ENCODE measurements at places on chromosomes 13 and 19.
A peak's percentile ranks its signal among the peaks of the same experiment; 100 is the strongest.

DNA sequence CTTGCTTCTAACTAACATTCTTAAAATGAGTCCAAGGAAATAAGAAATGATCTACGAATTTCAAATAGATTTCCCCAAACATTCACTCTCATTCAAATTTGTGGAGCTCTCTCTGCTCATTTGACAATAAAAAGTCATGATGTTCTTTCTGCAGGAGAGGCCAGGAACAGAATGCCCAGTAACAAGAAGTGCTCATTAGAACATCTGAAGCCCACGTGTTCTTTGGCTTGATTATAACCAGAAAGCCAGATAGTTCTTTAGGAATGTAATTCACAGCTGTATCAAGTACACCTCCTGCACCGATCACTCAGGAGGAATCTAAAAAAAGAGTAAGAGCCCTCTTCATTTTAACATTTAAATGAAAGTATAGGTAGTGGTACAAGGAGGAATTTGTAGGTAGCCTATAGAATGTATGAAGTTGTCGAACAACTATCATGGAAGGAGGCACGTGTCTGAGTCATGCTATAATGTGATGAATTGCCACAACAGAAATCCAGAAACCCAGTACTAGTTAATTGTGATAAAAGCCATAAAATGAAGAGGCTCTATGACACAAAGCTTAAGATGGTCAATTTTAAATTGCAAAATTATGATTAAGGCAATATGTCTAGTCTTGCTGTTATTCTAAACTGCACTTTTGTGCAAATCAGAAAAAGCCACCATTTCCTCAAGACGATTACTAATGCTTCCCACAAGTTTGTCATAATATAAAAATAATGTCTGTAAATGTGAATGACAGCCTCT, 12.8 kb downstream of the MEDAG start:
- DNase-seq = no peak

- DNase-seq = peak; percentile 26
These were observed 1220.5 kb upstream of the SLC10A2 start for GRCh38 chr13:104286566-104287290.

- no peak for DNase-seq
These were observed 3.3 kb upstream of the POSTN start for GRCh38 chr13:37601648-37602440.

GRCh38 chr13:88908961-88909441, 1237.8 kb downstream of the SLITRK5 start:
- DNase-seq = no peak

DNA sequence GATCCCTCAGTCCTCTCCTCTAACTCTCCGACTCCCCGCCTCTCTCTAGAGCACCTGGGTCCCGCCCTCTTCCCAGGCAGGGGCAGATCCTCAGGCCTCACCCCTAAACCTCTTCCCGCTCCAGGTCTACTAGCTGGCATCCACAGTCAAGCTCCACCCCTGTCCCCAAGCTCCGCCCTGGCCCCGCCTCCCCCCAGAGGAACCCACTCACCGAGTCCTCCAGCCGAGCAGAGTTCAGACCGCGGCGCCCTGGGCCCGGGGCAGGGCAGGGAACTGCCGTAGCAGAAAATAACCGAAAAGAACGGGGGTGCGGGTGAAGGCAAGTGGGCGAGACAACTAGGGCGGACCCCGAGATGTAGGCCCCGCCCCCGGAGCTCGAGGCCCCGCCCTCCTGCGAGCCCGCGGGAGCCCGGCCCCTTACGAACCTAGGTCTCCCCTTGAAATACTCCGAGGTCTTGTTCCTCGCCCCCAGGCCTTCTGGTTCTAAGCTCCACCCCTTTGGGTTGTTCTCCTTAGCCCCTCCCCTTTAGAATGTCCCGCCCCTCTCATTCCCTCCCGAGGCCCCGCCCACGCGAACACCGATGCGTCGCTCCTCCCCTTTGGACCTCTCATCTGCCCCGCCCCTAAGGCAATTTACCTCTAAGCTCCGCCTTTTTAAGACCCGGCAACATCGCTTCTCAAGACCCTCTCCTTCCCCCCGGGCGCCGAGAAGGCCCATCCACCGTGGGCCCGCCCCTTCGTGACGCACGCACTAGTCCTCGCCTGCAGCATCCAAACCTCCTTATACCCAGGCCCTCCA, at the start of gene GGN:
TSS of gene GGN (minus strand) at position 485 of the 799 bp plus-strand sequence. CDS start 773 bp downstream, outside the sequence.
- peak; percentile 94 for DNase-seq

DNA sequence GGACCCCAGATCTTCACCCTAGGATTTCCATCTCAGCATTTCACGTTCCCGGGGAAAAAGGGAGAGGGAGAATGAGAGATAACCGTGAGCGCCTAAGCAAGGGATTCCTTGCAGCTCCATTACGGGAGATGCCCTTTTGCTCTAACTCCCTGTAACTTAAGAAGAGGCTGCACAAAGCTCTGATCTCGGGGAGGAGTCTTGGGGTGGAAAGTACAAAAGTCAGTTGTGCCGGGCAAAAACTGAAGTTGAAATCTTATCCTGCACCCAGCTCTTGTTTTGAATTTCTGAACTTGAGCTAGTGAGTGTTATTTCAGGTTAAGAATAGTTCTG, 256.4 kb upstream of the SOX21 start:
- DNase-seq = no peak

DNA sequence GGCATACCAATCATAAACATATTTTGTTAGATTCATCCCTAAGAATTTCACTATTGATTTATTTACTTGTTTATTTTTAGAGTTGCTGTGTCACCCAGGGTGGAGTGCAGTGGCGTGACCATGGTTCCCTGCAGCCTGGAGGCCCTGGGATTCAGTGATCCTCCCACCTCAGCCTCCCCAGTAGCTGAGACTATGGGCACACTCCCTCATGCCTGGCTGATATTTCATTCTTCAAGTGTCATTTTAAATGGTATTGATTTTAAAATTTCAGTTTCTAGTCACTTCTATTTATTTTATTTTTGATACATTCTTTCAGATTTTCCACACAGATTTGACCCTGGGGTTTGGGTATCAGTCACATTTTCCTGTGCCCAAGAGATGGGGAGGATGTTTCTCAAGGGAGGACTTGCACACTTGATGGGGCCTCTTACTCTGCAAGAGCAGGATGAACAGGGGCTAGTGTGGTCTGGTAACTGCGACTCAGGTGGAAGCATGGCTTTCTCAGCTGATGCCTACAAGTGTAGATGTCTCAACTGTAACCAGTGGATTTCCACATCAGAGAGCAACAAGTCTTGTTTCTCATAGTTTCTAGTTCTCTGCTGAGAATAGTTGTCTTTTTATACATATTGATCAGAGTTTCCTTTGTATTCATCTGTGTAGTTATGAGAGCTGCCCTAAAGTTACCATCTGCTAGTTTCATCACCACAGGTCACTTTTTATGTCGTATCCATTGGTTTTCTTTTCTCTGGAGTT, 40.2 kb downstream of the CCNE1 start:
- DNase-seq = no peak

DNA sequence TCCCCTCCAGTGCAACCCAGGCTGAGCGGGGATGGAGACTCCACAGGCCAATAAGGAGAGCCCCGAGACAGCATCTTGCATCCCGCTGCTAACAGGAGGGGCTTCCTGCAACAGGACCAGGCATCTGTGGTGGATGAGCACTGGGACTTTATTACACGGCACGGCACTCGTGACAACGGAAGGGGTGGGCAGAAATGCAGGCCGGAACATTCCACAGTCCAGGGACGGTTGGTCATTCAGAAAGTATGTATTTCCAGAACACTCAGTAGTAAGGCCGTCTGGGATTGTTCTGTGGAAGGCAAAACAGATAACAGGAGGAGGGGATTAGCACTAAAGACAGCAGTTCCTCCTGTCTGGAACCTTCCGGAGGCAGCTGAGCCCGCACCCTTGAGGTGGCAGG, 3.3 kb upstream of the TM6SF2 start:
- no peak for DNase-seq

DNA sequence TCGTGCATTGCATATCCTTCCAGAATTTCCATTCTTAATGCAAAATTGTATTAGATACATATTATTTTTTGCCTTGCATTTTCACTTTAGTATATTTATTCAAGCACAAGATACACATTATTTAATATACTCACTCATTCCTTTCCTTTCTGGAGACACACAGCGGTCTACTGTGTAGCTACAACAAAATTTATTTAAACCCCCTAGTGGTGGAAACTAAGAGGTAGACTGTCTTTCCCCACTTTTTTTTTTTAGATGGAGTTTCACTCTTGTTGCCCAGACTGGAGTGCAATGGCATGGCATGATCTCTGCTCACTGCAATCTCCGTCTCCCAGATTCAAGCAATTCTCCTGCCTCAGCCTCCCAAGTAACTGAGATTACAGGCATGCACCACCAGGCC, 2040.3 kb upstream of the PCDH20 start:
- peak; percentile 55 for DNase-seq

- no peak for DNase-seq
These were observed 39.4 kb upstream of the LMO7 start for GRCh38 chr13:75596657-75597182.

DNA sequence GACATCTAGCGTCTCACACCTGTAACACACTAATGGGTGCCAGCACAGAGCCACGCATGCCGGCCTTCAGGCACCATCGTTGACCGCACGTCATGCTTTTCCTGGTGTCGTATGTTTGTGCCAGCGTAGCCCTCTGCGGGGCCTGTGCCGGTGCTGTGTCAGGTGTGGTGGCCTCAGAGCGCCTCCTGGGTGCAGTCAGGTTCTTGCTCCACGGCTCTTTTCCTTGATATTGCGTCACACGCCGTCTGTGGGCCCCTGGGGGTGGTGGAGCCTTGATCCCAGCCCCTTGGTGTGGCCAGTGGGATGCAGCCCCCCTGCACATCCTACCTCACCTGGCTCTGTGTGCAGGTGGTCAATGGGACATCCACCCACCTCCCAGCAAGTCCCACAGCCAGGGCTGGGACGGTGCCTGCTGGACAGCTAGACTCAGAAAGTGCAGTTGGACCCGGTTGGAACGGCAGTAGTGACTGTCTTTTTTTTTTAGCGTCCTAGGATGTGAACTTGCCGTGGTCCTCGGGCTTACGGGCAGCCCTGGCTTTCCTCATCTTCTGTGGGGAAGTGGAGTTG, 24.5 kb downstream of the TFDP1 start:
- no peak for DNase-seq

GRCh38 chr13:113005076-113005865, 36.3 kb downstream of the MCF2L start:
- no peak for DNase-seq

GRCh38 chr13:44191504-44192171, 182.0 kb upstream of the SERP2 start:
- DNase-seq = peak; percentile 78

GRCh38 chr19:35106291-35106583, 9.4 kb upstream of the FXYD3 start:
- no peak for DNase-seq

DNA sequence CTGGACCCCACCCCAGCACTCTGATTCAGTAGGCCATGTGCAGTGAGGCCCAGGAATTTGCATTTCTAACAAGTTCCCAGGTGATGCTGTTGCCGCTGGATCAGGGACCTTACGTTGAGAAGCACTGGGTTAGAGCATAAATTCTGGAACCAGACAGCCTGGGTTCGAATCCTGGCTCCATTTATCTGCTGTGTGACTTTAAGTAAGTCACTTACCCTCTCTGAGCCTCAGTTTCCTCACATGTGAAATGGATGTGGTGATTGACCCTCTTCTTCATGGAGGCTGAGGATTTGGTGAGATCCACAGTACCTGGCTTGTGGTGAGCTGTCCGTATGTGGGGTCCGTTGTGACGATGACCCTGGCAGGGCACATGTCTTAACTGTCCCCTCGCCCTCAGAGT, 15.9 kb downstream of the HIPK4 start:
- DNase-seq = no peak

- DNase-seq = peak; percentile 92
These were observed 8.3 kb upstream of the MZF1 start for GRCh38 chr19:58581227-58582141.

- no peak for DNase-seq
These were observed 101.3 kb upstream of the SLC15A1 start for GRCh38 chr13:98853771-98854221.

- peak; percentile 79 for DNase-seq
These were observed 692 bp upstream of the ZNF580 start for GRCh38 chr19:55640043-55640576.

GRCh38 chr19:31337008-31337914, 12.0 kb downstream of the TSHZ3 start:
- no peak for DNase-seq

GRCh38 chr19:58325311-58326022, 1.3 kb upstream of the ZSCAN22 start:
- no peak for DNase-seq

DNA sequence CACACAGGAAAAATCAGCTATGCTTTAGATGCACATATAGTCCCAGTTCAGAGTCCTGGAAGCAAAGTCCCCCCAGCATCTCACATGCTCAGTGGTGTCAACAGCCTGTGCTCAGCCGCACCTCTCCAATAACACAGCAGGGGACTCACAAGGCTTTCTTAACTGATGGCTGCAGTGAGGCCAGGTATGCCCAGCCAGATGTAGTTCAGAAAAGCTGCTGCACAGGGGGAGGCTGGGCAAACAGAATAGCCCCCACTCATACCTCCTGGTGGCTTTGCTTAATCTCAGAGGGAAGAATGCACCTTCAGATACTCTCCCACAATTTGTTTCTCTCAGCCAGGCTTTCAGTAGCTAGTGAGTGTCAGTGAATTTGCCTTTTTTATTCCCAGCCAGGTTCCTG, 33.4 kb downstream of the FAM124A start:
- no peak for DNase-seq

- no peak for DNase-seq
These were observed 476.8 kb downstream of the DIAPH3 start for GRCh38 chr13:59686798-59687394.

GRCh38 chr13:106243011-106243565, 292.4 kb downstream of the EFNB2 start:
- no peak for DNase-seq

DNA sequence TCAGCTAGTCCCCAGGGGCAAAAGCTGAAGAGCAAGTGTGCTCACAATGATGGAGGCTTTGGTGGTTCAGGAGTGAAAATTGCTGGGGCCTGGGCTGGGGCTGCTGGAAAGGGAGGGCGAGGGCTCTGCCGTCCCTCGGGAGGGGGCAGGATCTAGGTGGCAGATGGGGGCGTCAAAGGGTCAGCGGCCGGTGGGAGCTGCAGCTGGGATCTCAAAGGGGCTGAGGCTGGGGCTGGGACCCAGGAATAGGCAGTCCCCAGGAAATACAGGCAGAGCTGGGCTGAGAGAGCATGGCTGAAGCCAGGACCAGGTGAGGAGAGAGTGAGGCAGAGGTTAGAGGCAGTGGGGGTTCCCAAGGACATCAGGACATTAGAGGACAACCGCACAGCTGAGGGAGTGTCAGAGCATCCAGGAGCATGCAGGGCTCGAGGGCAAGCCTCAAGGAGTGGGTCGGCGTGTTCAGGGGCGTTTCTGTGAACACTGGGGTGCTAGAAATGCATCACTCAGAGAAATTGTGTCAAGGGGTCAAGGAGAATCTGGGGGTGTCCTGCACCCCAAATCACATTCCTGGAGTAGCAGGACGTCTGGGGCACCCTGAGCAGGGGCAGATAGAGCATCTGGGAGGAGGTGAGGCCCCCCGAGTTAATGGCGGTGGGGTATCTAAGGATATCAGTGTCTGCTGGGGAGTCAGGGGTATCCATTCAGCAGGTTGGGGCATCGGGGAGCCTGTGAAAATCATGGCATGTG, 1.2 kb upstream of the SYNE4 start:
- no peak for DNase-seq

GRCh38 chr19:48842789-48843162, 6.5 kb upstream of the HSD17B14 start:
- DNase-seq = peak; percentile 82
